ENCODE measurements at places on chromosomes 5 and 9.

- DNase-seq, result no peak
These were observed 997.1 kb upstream of the ARRDC3 start for GRCh38 chr5:92380069-92380770.

GRCh38 chr9:109499631-109500410, 1.7 kb upstream of the PTPN3 start:
- no peak for DNase-seq

DNA sequence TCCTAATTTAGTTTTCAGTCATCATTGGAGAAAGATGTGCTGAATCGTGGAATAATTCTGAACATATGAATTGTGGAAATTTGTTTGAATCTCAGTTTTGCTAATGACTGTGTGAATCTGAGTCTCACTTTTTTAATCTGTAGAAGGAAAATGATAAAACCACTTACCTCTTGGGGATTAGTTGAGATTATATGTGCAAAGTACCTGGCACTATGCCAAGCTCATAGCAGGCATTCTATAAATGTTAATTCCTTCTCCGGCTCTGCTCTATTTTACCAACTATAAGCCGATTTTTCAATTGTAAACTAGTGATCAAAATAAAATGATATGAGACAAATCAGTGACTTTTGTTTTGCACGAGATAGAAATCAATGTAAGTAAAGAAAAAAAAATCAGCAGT, 290.8 kb downstream of the TRPM3 start:
- no peak for DNase-seq

DNA sequence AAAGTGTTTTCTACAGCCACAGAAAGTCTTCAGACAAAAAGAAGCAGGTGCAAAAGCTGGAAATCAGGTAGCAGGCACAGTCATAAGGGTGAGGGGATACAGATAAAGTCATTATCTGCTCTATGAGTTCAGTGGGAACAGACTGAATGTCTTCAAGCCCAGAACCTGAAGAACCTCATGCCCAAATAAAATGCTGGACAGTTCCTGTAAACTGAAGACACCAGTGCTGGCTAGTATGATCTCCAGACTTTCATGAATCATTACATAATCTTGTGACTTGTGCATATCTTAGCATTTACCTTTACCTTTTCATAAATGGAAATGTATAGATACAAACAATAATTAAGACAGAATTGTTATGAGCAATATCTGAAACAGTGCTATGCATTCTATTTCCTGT, 728.7 kb downstream of the DNAH5 start:
- no peak for DNase-seq

DNA sequence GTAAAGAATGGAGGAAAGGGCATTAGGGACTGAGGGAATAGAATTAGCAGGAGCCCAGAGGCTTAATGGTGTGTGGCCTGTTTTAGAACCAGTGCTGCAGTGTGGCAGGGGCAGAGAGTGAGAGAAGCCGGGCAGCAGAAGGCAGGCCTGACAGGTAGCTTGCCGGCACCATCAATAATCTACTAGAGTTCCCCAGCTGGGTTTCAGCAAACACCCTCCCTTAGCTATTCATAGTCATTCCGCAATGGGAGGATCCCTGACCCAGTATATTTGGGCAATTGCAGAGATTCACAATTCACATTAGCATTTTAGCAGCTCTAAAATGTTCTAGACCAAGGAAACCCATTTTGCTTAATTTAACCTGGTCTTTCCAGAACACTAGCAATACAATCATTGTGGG, 227.8 kb downstream of the ARRDC3 start:
- DNase-seq, result no peak

GRCh38 chr5:94623877-94624276, 5.4 kb downstream of the SLF1 start:
- no peak for DNase-seq

DNA sequence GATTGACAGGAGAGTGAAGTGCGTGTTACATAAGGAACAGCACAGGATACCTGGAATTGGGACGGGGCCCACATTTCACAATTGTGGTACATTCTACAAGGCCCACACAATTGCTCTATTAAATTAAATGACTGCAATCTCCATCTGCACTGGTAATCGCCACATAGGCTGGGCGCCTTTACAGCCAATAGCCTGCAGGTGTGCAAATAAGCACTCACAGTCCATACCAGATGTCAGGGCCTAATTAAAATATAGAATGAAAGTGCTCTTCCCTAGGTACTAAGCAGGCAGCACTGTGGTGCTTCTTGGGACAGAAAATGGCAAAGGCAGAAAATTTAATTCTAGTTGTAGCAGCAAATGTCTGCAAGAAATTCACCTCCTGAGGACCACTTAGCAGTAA, 82.7 kb downstream of the ATP10B start:
- DNase-seq, result no peak
